ENCODE measurements at places on chromosomes 12 and 14. TPM values are rescaled to one million over a fixed set of nuclear protein-coding genes. Genes with fewer than 3 reads are reported as not detected.

- no peaks in the 10 kb centered on the region for H3K4me1 ChIP-seq
- H3K27me3 ChIP-seq: no peaks in the 10 kb centered on the region
- H3K27ac ChIP-seq: no peak overlapping the region
- no peak overlapping the region for H3K4me3 ChIP-seq
- no peak for DNase-seq
- no peaks in the 10 kb centered on the region for H3K36me3 ChIP-seq
Measured at GRCh38 chr12:113092607-113093408, 36.3 kb downstream of the DTX1 start.

DNA sequence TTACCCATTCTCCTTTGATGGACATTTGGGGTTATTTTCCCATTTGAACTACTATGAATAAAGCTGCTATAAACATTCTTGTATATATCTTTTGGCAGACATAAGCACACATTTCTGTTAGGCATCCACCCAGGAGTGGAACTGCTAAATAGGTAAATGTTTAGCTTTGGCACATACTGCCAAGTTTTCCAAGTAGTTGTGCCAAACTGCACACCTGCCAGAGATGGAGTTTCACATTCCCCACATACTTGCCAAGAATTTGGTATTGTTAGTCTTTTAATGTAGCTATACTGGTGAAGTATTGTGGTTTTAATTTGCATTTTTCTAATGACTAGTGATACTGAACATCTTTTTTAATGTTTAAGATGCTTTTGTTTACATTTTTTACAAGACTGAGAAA is 201.0 kb downstream of the GXYLT1 start:
- H3K27ac ChIP-seq: no peak overlapping the region
- no peak for DNase-seq
- H3K27me3 ChIP-seq: no peaks in the 10 kb centered on the region
- no peaks in the 10 kb centered on the region for H3K4me1 ChIP-seq
- H3K4me3 ChIP-seq: no peak overlapping the region

DNA sequence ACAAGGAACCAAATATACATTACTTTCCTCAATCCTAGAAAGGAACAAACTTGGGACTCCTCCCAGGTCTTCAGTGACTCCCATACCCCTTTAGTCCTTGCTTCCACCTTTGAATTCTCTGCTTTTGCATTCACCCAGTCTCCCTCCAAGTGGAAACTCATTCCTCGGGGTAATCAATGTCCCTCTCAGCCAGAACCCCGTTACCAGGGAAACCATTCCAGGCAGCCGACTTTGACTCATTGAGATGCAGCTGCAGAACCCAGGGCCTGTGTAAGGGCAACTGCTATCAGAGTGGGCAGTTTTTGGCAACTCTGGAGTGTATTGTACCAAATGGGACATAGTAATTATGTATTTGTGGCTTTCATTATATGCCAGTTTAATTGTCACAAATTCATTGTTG is 186.2 kb downstream of the NRXN3 start:
- no peak overlapping the region for H3K27ac ChIP-seq
- H3K36me3 ChIP-seq: no peaks in the 10 kb centered on the region
- no peaks in the 10 kb centered on the region for H3K27me3 ChIP-seq
- no peaks in the 10 kb centered on the region for H3K4me1 ChIP-seq
- H3K4me3 ChIP-seq: no peak overlapping the region

GRCh38 chr12:52686756-52687487 is 6.7 kb upstream of the KRT1 start:
- DNase-seq: no peak
- no peaks in the 10 kb centered on the region for H3K36me3 ChIP-seq

DNA sequence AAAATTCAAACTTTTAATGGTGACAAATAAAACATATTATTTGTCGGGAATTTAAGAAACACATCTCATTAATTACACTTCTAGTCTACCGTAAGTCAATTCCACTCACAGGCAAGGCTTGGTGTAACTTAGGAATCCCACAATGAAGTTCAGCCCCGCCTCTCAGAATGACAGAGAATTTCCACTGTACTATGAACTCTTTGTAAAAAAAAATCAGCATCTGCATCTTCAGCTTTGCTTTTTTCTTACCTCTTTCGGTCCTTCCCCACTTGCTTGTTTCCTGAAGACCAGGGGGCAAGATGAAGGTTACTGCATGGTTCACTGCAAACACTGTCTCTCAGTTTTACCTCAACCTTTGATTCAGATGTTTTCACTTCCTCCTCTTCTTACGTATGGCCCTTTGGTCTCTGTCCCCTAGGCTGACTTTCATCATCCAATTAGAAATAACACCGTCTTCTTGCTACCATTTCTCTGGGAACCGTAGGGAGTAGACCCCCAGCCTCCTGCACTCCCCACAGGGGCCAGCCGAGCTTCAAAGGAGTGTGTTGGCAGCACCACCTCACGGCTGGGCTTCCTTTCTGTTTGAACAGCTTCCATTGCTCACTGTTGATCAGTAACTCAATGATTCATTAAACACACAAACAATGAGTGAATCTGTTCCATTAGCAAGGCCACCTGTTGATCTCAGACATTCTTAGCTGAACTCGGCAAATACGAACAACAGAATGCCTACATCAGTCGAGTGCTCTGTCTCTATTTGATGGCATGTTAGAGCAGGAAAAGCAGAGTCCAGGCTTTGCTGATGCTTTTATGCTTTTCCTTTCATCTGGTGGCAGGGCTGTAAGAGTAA is 343.0 kb downstream of the BMP4 start:
- peak overlapping the region; percentile 98 for H3K27ac ChIP-seq
- peaks cover 56% of the 10 kb centered on the region for H3K4me1 ChIP-seq
- H3K36me3 ChIP-seq: no peaks in the 10 kb centered on the region
- DNase-seq: peak; percentile 89
- H3K4me3 ChIP-seq: peak overlapping the region; percentile 41

- H3K27ac ChIP-seq: no peak overlapping the region
- peaks cover 11% of the 10 kb centered on the region for H3K4me1 ChIP-seq
- H3K36me3 ChIP-seq: no peaks in the 10 kb centered on the region
Measured at GRCh38 chr12:65965358-65965757, 141.1 kb downstream of the HMGA2 start.

Gene BHLHE41
- total RNA-seq: 3.2 TPM

DNA sequence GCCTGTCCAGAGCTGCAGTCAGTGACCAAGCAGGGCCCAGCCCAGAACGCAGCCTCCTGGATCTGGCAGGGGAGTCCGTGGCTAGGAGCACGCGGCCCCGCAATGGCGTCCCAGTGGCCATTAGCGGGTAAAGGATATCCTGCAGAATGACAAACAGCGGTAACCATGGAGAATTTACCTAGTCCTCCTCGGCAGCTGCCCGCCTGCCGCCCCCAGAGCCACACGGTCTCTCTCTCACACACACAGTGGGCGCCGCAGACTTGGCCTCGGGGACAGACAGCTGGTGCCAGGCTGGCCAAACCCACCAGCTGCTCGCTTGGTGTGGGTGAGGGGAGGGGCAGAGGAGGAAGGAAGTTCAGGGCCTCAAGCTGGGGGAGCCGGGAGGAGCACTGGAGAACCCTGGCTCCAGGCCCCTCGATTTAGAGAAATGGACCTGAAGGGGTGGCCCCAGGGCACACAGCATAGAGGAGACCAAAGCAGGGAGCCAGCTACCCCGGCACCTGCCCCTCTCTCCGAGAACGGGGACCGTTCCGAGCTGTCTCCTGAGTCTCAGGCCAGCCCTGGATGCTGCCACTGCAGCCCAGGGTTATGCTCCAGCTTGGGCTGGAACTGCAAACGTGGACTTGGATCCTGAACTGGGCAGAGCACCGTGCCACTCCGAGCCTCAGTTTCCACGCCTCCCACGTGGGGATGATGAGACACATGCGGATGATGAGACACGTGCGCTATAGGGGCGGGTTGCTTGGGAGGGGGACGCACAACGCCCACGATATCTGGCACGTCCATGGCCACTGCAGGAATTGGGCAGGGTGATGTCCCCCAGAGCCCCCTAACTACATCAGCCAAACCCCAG is 3.4 kb downstream of the CDK2AP1 start:
- no peak for DNase-seq
- H3K27me3 ChIP-seq: no peaks in the 10 kb centered on the region
- 0 out of 2 replicates have a peak, but pooled peaks cover 5% of the 10 kb centered on the region for H3K4me1 ChIP-seq
- H3K27ac ChIP-seq: no peak overlapping the region
- peaks cover 1% of the 10 kb centered on the region for H3K36me3 ChIP-seq

All from Caco-2 (cell line).